Activated B cell treated with CpG ODN at 0.5 μM for 24 hours (primary cell): ENCODE measurements at places on chromosomes 4 and X. TPM values are rescaled to one million over a fixed set of nuclear protein-coding genes. Genes with fewer than 3 reads are reported as not detected.

TLR6 gene
- 59.1 and 64.7 TPM in 2 replicates for total RNA-seq

VCX3A gene
- total RNA-seq = not detected in 2 replicates

PRSS12 gene
- not detected in 2 replicates for total RNA-seq

PPEF2 gene
- total RNA-seq = 0.17 and 0.35 TPM in 2 replicates

TCEAL2 gene
- not detected in 2 replicates for total RNA-seq

IL15 gene
- total RNA-seq = 3.4 and 3.5 TPM in 2 replicates

USP17L24 gene
- total RNA-seq = not detected in 2 replicates

USP17L15 gene
- total RNA-seq = not detected in 2 replicates

FGF5 gene
- not detected in 2 replicates for total RNA-seq

DNA sequence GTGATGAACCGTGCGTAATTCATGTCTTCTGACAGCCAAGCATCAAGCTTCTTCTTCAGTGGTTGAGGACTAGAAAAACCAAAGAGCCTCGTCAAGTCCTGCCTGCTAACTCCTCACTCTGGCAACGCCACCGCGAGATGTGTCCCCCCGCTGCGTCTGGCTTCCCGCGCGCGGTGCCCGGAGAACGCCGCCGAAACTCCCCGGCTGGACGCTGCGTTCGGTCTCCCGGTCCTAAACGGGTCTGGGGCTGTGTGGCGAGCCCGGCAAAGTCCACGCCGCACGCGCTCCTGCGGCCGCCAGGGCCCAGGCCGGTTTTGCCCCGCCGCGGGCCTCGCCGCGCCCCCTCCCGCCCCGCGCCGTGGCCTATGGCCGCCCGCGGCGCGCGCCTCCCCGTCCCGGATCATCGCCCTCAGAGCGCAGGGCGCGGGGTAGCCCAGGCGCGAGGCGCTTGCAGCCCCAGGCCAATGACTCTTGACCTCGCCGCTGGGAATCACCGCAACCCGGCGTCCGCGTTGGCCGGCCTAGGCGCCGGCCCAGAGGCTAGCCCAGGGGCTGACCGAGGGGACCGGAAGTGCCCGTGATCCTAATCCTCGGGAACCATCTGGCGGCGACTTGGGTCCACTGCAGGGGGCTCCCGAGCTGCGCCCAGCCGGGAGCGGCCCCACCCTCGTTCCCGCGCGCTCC lies at the start of gene AADAT:
AADAT (minus strand) TSS at position 289 of the 684 bp plus-strand sequence; CDS start at position 23, 266 bp downstream.
- no peak for DNase-seq

DNA sequence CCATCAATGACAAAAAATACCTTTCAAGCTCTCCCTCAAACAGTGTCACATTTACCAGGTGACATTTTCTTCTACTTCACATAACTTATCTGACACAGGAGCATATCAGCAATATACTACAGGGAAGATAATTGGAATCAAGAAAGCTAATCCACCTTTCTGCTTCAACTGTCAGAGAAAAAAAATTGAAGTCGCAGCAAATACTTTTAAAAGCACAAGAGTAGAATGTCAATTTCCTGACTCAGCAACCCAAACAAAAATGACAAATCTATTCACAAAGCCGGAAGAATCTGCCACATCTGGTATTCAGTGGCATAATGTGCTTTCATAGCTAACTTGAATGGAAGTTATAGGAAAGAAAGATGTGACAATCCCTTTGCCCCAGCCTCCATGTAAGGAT lies 36.7 kb downstream of the AGA start:
- no peak for DNase-seq

DNA sequence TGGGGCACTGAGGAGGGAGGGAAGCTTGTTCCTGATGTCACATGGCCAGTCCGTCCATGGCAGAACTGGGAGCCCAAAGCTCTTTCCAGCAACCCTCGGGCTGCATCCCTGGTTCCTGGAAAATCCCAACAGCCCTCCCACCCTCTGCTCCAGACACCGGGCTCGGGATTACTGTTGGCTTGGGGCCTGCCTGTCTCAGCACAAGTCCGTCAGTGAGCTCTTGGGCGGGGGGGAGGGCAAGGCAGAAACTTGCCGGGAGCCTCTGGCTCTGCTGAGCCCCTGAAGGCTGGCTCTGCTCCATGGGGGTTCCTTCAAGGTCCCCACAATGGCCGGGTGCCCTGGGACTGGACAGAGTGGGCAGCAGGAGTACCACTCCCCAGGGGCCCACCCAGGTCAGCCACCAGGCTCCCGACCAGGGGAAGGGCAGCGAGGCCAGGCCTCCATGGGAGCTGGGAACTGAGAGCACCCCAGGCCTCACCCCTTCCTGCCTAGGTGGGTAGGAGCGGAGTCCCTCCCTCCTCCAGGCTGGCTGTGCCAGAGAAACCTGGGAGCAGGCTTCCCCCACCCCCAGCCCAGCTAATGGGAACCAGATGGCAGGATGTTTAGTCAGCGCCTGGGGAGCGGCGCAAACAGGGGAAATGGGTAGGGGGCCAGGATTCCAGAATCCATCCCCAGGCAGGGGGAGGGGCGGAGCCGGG lies 6.4 kb upstream of the HAUS7 start:
- DNase-seq = no peak

GRCh38 chrX:103734125-103734760 lies 23.5 kb downstream of the TMEM31 start:
- DNase-seq = no peak

- DNase-seq = no peak
Observed at GRCh38 chr4:76984788-76985211, 35.2 kb downstream of the SEPTIN11 start.

- DNase-seq = no peak
Observed at GRCh38 chr4:28469886-28470285, 1609.2 kb downstream of the STIM2 start.

DNA sequence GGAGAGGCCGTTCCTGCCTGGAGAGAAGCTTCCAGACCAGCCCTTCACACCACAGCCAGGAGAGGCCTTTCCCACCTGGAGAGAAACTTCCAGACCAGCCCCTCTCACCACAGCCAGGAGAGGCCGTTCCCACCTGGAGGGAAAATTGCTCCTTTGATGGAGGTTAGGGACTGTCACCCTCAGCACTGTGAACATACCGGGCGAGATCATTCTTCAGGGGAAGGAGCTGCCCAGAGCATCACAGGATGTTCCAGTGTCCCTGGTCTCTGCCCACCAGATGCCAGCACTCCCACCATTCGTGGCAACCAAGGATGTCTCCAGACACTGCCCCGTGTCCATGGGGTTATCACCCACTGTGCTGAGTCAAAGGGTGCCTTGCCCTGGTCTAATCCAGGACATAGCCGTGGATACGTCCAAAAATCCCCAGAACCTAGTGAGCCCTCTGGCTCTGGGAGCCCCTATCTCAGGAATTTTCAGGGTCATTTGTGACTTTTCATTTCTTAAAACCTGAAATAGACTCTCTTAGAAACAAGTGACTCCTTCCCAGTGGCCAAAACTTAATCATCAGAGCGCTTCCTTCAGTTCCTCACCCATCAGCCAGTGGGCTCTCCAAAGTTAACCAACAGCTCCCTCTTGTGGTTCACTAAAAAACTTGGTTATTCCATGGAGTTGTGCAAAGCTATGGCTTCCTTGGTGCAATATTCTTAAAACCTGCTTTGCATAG lies 80.2 kb downstream of the CRMP1 start:
- no peak for DNase-seq

- no peak for DNase-seq
Observed at GRCh38 chr4:167176723-167177367, 57.4 kb downstream of the SPOCK3 start.

- DNase-seq = no peak
Observed at GRCh38 chr4:149370785-149371420, 444.7 kb downstream of the IQCM start.

- DNase-seq = no peak
Observed at GRCh38 chrX:131067846-131068745, 9.9 kb downstream of the ARHGAP36 start.

- DNase-seq = no peak
Observed at GRCh38 chrX:43961699-43962098, 11.5 kb downstream of the NDP start.

DNA sequence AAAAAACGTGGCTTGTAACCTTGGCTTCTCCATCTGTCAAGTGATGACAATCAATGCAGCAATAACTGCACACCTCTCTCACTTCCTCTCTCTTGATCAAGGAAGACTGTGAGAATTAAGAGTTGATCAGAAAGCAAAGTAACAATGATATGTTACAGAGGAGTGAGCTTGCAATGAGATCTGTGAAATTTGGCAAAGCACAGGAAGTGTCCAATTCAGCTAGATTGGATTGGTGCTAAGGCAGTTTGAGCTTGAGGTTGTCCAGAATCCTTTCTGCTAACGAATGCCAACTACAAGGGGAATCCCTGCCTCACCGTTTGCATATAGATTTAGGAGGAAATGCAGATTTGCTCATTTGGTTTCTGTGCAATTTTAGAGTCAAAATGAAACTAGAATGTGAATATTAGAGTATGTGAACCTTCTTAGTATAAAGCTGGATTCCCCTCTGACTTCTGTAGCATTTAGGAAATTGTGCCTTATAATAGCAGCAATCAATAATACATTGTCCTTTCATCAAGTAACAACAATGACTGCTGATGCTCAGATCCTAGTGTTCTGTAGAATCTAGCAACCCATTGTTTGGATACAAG lies 346.4 kb downstream of the PTTG2 start:
- DNase-seq = no peak

DNA sequence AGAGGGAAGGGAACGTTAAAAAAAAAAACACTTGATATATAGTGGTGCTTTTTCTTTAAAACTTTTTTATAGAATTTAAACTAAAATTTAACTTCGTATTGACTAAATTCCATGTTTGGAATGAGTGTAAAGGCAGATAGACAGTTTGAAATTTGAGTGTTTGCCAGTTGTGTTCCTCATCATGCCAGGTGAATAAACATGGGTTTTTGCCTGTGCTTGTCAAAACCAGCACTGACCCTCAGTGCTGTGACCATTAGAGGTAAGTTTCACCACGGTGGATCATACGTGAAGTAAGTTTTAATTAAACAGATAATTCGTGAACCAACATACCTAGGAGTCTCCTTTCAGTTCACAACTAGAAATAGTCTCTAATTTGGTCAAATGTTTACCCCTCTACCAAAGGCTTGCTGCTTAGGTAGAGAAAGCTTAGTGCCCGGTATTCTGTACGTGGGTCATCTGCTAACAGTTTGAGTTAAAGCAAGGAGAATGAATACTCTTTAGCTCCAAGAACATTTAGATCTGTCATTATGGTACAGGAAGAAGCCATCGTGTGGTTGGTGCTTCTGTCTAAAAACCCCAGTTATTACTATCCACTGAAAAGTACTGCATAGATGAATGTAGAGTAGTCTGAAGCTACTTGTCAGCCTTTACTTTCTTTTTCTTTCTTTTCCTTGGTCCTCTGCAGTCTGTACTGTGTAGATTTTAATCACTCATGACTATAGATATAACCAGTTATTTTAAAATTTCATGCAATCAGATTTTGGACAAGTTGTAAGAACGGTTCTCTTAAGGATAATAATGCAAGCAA lies 32.7 kb downstream of the KIAA0232 start:
- no peak for DNase-seq
